ENCODE measurements at places on chromosomes 7 and 10. TPM values are rescaled to one million over a fixed set of nuclear protein-coding genes. Genes with fewer than 3 reads are reported as not detected.
A peak's percentile ranks its signal among the peaks of the same experiment; 100 is the strongest.

GRCh38 chr7:132225216-132226030 lies 350.8 kb downstream of the PLXNA4 start:
- DNase-seq, result no peak

GRCh38 chr7:82015751-82016150 lies 245.9 kb upstream of the HGF start:
- no peak for DNase-seq

HMX3 gene
- total RNA-seq, result not detected

DNA sequence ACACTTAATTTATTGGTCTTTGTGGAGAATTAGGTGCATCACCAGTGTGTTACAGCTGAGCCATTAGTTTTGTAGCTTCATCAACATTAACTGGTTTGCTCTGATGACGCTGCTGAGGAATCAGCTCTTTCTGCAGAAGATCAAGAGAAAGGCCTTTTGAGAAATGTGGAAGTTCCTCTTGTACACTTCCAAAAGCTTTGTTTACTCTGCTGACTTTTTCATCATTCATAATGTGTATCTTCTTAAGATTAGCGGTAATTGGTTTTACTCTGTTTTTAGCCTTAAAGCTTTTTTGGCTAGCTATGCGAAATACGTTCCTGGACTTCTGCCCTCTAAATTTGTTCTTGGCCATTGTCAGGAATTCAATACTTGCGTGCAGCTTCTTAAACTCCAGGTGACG lies 8.2 kb upstream of the PHYH start:
- DNase-seq, result no peak

PLEKHS1 gene
- not detected for total RNA-seq

GRCh38 chr7:50641442-50642405 lies 76.5 kb upstream of the DDC start:
- DNase-seq, result no peak

GRCh38 chr7:43771128-43771527 lies 12.6 kb downstream of the BLVRA start:
- DNase-seq, result no peak

DNA sequence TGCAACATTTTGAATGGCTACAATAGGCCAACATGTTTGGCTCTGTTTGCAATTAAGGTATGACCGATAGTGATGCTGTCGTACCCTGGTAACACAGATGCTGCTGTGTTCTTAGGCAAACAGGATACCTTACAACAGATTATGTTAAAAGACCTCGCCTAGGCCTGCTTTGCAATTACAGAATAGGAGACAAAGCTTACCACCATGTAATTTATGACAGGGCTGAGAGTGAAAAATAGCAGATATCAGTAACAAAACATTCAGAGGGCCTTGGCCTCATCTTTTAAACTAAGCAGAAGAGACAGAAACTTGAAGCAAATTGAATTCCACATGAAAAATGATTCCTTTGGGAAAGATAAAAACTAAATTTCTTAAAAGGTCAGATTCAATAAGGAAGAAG lies 29.4 kb upstream of the ABLIM1 start:
- no peak for DNase-seq

NPSR1 gene
- not detected for total RNA-seq

AASS gene
- 18.9 TPM for total RNA-seq

DNA sequence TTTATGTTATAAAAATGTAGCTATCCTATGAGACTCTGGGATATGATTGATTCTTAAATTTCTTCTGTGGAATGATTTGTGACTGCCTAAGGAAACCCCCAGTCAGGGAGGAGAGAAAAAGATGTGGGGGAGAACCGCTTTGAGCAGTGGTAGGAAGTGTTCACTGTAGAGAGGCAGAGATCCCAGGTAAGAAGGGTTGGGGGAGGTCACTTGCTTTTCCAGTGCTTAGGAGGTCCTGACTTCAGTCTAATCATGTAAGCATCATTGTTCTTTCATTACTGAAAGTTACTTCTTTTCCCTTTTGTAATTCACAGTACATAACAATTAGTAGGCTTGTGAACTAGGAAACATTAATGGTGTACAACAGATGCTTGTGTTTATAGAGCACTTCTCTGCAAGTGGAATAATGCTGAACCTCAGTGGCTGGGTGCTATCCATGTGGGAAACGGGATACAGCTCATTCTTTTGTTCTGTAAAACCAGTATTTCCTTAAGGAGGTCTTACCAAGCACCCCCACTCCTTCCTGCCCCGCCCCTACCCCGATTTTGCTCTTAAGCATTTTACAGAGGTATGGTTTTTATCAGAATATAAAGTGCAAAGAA lies 165.4 kb downstream of the ST7 start:
- DNase-seq, result no peak

GRCh38 chr7:92402920-92403759 lies 44.1 kb upstream of the GATAD1 start:
- no peak for DNase-seq

GRCh38 chr7:47783456-47784223 lies 164.6 kb downstream of the PKD1L1 start:
- peak; percentile 100 for DNase-seq

COBL gene
- total RNA-seq, result 1.6 TPM

DNA sequence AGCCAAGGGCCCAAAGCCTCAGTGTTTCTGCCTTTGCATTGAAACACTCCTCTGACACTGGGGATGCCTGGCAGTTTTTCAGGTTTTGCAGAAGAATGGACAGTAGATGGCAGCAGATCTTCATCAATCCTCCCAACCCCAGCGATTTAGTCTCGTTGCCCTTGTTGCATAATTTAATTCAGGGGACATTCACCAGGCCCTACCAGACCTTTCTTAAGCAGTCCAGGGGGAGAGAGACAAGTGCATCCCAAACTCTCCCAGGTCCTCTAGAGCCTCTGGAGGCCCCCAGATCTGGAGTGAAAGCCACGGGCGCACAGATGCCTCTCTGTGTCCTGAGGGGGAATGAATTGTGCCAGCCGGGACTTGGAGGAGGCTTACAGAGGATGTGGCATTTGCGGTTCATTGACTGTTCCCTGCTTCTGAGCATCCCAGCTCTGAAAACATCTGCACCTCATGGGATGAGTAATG lies 29.6 kb downstream of the MINDY4 start:
- DNase-seq, result peak; percentile 90

DNA sequence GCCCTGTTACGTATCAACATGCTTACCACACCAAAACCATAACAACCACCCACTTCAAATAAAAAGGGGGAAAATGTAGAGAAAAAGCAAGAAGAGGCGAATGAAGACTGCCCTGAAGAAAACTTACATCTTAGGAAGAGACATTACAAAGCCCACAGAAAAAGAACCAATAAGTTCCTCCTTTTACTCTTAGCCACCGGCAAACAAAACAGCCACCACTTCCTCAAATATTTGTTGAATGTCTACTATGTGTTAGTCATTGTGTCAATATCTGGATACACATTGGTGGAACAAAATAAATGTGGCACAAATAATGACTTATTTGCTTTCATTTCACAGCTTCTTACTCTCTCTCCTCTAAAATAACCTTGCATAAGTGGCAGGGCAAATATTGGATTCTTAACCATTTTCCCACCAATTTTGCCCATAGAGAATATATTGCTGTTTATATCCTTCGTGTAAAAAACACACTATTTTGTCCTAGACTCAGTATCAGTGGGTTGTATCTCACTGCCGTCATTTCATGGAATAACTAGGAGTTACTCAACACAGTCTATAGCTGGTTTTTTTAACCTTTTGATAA lies 106.8 kb downstream of the ANK3 start:
- DNase-seq, result peak; percentile 78

DNA sequence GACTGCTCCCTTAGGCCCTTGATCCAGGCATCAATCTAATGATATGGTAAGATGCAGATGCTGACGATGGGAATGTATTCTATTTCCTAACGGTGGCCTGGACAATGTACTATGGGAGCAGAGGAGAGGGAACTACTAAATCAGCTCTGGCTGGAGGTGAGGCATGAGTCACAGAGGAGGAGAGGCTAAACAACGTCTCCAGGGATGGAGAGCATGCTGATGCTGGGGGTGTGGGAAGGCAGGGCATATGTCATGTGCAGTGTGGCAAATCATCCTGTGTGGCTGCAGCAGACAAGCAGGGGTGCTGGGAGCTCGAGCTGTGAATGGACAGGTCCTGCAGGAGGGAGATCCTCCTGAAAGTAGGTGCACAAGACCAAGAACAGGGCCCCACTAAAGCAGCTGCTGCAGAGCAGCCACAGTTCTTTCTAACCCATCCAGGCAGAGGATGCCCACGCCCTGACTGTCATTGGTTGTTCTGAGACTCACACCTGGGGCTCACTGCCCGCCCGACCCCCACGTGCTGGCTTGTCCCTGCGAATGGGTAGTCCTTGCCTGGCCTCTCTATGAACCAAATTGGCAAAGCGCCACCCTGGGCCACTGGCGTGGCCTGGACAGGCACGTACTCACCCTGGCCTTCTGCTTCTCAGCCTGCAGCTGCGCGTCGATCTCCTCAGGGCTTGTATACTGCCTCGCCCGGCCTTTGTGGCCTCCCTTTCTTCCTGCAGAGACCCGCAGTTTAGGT lies 4.0 kb downstream of the PDAP1 start:
- peak; percentile 58 for DNase-seq

AKR1C8 gene
- not detected for total RNA-seq

DNA sequence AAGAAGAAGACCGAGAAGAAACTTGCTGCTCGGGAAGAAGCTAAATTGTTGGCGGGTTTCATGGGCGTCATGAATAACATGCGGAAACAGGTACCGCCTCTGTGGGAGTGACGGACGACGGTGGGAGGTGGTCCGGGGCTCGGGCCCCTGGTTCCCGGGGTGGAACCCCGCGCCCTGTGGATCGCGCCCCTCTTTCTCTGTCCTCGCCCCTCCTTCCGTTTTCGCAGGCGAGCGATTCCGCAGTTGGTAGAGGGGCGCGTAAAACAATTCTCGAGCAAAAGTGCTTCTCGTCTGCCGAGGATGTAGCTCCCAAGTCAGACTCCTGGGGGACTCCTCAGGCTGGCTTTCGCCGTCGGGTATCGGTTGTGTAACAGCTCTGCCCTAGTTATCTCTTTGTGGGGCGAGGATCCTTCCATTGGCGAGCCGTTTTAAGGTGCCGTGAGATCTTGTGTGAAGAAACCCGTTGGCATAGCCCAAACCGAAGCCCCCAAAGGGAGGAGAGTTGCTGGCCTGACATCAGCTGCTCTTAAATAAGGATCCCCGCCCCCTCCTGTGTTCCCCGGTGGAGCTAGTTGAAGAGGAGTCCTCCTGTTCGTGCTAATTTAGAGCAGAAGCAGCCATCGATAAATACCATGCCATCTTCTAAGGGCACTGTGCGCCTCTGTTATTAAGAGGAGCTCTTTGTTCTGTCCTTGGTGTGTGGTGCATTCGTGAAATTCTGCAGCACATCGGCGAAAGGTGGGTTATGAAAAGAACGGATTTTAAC lies 655 bp downstream of the KLHL7 start:
- peak; percentile 49 for DNase-seq

- DNase-seq, result no peak
Observed at GRCh38 chr10:120584786-120585185, 127.8 kb downstream of the PLPP4 start.

DNA sequence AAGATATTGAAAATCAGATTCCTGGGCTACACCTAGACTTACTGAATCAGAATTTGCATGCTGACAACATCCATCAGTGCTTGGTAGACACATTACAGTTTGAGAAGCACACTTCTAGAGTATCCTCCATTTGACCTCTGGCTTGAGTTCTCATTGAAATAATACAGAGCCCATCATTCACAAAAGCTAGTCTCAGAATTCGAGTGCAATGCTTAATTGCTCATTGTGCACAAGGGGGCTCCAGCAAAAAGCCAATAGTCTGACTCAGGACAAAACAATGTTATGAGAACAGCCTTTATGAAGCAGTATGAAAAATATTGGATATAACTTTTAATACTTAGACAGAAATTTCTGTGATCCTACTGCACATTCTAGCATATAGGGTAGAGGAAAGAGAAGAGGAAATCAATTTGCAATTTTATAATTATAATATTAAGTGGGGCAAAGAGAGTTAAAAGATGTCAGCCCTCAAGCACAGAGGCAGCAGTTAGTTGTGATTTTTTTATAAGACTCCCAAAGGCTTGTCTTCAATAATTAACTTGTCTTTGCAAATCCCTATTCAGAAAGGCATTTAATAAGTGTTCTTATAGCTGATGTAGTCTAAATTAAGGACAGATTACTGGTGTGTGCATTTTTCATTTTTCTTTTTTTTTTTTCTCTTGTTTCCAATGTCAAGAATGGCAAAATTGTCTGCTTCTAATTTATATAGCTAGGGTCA lies 105.8 kb upstream of the ANK3 start:
- DNase-seq, result no peak

GRCh38 chr10:36171953-36172940 lies 530.2 kb upstream of the FZD8 start:
- DNase-seq, result peak; percentile 74

DNA sequence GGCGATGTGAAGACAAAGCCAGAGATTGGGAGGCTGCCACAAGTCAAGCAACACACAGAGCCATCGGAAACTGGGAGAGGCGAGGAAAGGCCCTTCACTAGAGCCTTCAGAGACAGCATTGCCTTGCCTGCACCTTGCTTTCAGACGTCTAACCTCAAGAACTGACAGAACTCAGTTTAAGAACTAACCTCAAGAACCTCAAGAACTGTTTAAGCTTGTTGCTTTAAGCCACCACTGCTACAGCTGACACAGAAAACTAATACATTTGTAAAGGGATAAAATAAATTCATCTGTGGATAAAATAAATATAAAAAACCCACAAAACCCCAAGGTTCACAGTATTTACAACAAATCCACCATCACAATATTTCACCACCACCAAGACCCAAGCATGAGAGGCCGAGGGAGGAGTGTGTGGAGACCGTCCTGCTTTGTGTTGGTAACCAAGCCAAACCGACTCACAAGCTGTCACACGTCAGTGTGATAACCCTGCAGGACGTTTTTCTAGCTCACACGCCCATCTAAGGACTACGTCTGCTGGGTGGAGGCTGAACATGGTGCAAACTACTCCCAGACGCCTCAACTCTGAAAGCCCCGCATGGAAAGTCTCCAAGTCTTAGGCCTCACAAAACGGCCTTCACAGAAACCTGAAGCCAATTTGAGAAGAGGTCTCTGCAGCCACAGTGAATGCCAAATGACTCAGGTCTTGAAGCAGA lies 116.8 kb downstream of the ABLIM1 start:
- DNase-seq, result no peak

DNA sequence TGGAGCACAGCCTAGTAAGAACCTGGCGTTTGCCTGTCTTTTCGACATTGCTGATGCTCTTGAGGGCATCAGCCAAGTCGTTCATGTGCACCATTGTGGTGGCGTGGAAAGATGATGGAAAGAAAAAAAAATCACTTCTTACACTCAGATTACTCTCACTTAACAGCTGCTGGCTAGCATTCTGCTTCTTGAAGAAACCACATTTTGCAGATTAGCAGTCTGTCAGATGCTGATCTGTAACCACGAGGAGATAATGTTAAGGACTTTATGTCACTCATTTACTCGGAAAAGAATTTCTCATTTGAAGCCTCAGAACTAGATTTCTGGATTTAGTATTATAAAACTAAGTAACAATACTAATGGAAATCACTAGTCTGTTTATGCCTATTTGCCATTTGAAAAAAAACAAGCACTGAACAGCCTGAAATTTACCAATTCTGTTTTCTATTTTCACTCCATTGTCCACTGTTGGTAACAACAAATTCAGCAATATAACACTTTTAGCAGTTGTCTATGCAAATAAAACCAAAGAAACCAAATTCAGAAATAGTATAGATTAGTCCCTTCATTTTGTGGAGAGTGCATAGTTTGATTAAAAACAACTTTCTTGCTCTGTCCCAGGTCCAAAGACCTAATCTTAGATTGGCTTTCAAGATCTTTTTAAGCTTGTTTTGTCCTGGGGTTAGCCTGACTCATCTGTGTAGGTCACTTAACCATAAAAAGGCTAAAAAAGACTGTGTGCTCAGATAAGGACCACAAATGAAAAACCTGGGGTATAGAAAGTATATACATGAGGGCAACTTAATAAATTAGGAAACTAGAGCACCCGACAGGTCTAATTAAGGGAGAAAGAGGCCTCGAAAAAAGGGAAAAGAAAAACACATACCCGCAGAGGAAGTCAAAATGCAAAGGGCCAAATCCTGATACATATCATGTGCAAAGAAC lies 67.5 kb downstream of the NT5C2 start:
- DNase-seq, result no peak
